ENCODE measurements at places on chromosomes 4 and X. TPM values are rescaled to one million over a fixed set of nuclear protein-coding genes. Genes with fewer than 3 reads are reported as not detected.

SUV39H1 gene
- 24.6 TPM for total RNA-seq

IQCM gene
- total RNA-seq: not detected

MID1 gene
- total RNA-seq: 36.1 TPM

NCBP2L gene
- total RNA-seq: not detected

UGT2B15 gene
- total RNA-seq: 0.14 TPM

BEX5 gene
- not detected for total RNA-seq

DCLK2 gene
- total RNA-seq: 8.0 TPM

PRSS48 gene
- not detected for total RNA-seq

XPNPEP2 gene
- not detected for total RNA-seq

PLAC8 gene
- total RNA-seq: 0.94 TPM

TNIP3 gene
- 0.43 TPM for total RNA-seq

HADH gene
- 22.9 TPM for total RNA-seq

RBMXL3 gene
- not detected for total RNA-seq

HTT-AS gene
- not detected for total RNA-seq

MAGEA2 gene
- not detected for total RNA-seq

ADGRA3 gene
- total RNA-seq: 19.6 TPM

MFAP3L gene
- total RNA-seq: 3.7 TPM

HPGDS gene
- total RNA-seq: not detected

DDX60 gene
- 2.6 TPM for total RNA-seq

UGT8 gene
- 0.10 TPM for total RNA-seq

SLC34A2 gene
- total RNA-seq: 0.05 TPM

RFC1 gene
- 22.3 TPM for total RNA-seq

CASK gene
- 20.4 TPM for total RNA-seq

CXCL11 gene
- 0.31 TPM for total RNA-seq

ARAP2 gene
- 0.38 TPM for total RNA-seq

BMX gene
- not detected for total RNA-seq

KIF4A gene
- total RNA-seq: 29.9 TPM

CT45A10 gene
- total RNA-seq: 0.51 TPM

LNX1 gene
- not detected for total RNA-seq

MSANTD1 gene
- 0.05 TPM for total RNA-seq

AMTN gene
- 0.18 TPM for total RNA-seq

KCNE5 gene
- total RNA-seq: not detected

IGSF1 gene
- 0.37 TPM for total RNA-seq

SMPX gene
- total RNA-seq: not detected

MAGEC1 gene
- total RNA-seq: 0.05 TPM
